Forelimb muscle (tissue), 1 donor: ENCODE measurements at places on chromosomes 16 and 17. TPM values are rescaled to one million over a fixed set of nuclear protein-coding genes. Genes with fewer than 3 reads are reported as not detected.

DNA sequence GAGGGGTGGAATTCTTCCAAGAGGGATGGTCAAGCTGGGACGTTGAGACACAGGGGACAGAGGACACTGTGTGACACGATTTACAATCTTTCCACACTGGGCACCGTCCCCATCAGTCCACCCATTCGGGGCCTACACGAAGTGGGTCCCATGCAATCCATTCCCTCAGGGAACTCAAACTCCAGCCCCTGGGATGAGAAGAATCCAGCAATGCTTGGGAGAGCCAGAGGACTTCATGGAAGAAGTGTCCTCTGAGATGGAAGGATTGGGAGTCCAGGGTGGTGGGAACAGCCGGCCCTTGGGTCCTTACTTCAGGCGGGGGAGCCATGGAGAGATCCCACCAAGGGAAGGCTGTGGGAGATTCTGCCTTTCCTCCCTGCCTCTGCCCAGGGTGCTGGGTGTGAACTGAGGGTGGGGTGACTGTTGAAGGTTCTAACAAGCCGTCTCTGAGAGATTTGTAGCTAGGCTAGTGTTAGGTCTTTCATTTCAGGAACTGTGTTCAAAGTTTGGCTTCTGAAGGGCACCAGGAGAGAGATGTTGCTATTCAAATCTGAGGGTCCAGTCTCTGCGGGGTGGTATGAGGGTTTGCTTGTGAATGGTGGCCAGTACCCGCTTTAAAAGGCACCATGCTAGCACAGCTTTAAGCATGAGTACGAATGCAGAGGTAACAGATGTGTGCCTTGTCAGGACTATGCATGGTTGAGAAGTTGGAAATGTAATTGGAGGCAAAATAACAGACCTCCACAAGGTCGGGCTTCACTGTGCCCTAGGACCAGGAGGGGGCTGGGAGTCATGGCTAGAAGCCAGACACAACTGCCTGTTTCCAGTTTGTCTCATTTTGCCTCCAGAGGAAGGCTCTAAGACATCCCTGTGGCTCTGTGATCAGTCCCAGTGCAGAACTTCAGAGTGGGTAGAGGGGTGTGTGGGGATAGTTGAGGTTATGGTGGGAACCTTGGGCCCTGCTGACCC is 1.9 kb downstream of the ATP1B2 start:
- DNase-seq, result no peak

DNA sequence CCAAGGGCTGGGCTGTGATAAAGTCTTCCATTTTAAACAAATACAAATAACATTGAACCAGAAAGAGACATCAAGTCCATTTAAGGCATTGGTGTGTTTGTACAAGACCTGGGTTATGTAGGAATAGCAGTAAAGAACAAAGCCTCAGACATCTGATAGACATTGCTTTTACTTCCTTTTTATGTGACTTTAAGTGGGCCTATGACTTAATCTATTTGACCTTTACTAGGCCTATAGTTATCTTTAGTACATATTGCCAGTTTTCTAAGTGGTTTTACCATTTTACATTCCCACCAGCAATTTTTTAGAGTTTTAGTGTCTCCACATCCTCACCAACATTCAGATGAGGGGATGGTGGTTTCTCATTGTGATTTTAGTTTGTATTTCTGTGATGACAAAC is 298.8 kb downstream of the ZFHX3 start:
- DNase-seq, result no peak

The DRC3 gene
- polyA plus RNA-seq, result 6.6 TPM

DNA sequence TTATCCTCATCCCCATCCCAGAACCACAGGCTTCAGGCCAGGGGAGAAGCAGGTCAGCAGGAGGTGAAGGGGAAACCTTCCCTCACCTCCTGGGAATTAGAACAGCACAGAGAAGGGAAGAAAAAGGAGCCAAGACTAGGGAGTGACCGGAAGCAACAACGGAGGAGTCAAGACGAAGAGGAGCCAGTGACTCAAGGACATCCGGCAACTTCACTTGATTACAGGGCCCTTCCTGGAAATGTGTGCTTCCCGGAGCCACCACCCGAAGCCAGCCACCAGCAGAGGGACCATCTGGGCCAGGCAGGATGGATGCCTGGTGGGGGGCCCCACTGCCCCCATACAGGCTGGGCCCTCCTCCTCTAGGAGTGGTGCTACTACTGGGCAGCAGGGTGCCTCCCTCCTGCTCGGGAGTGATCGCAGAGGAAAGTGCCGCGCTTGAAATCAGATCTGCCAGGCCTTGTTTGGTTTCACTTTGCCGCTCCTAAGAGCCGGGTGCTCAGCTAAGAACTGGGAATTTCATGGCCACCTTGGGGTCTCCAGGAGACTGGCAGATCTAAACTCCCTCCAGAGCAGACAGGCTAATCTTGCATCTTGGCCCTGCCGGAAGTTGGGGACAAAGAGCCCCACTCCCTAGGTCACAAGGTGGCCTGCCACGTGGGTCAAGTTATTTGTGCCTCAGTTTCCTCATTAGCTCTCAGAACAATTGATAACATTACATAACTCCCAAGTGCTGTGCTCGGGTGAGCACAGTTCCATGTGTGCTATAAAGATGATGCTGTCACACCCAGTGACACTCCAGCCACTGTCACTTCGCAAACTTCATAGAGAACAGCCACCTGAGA is 6.6 kb downstream of the CDC42EP4 start:
- no peak for DNase-seq

The KRT20 gene
- not detected for polyA plus RNA-seq

GRCh38 chr16:79370736-79371135 is 229.8 kb downstream of the MAF start:
- no peak for DNase-seq

DNA sequence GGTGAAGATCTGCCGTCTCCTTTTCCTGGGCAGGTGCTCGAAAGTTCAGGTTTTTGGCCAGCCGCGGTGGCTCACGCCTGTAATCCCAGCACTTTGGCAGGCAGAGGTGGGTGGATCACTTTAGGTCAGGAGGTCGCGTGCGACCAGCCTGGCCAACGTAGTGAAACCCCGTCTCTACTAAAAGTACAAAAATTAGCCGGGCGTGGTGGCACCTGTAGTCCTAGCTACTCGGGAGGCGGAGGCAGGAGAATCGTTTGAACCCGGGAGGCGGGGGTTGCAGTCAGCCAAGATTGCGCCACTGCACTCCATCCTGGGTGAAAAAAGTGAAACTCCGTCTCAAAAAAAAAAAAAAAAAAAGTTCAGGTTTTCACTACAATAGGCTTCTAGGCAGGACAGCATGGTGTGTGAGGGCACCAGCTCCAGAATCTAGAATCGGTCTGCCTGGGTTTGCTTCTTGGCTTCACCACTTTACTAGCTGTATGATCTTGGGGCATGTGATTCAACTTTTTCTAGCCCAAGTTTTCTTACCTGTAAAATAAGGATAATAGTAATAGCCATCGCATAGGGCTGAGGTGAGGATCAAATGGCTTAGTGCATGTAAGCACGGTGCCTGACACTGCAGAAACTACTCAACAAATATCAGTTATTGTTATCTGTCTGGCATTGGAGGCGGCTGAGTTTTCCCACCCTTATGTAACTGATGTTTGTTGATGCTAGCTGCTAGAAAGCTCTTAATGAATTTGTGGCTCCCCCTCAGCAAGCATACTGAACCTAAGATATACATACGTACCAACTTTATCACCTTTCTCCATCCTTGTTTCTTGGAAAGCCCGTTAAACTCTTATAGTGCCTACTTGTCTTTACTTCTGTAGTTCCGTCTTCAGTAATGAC is 1.3 kb downstream of the PSMD12 start:
- no peak for DNase-seq

The NETO2 gene
- 13.8 TPM for polyA plus RNA-seq

GRCh38 chr16:83676086-83676485 is 131.7 kb upstream of the HSBP1 start:
- DNase-seq, result no peak

DNA sequence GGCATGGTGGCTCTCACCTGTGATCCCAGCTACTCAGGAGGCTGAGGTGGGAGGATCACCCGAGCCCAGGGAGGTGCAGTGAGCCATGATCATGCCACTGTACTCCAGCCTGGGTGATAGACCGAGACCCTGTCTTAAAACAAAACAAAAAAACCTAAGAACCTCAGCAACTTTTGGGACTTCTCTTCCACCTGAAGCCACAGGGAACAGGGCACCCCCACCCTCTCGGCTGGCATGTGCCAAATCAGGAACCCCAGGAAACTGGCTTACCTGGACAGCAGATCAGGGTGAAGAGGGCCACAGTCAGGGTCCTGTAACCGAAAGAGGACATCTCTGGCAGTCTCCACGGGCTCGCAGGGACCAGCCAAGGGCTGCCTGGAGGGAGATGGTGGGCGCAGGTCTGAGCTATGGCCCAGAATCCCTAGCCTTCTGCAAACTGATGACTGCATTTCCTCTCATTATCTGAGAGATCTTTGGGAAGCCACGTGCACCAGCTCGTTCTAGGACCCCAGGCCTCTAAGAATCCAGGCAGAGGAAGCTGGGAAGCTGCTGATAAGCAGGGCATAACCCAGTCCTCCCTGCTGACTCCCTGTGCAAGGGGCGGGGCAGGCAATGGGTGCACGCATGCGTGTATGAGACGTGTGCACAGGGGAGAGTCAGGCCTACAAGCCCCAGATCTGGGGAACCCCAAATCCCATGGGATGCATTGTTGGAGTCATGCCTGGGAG is 8.4 kb downstream of the PRR29 start:
- no peak for DNase-seq

DNA sequence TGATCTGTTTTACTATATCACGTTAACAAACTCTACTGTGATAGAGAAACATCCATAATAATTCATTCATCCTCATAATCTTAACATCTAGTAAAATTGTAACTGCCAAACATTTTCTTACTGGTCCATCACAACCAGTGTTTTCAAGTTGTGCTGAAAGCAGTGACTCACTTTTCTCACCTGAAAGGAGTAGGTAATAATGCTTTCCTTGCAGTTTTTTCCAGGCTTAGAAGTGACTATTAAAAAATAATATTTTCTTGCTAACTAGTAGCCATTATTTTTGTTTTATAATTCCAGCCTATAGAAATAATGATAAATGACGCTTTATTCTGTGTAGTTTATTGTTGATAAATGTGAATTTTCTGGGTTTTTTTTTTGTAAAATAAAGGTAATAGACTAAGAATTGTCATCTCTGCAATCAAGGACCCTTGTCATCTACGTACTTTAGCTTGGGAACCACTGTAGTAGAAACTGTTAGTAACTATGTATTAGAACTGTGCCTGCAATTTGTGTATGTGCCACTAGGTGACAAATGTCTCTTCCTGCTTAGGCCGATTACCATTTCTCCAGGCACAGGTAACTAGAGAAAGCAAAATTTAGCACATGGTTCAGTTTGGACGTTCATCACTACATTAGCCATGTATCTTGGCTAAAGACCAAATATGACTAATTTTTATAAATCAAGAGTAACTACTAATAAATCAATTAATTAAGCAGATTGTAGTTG is 409.4 kb upstream of the ERCC4 start:
- DNase-seq, result no peak

- no peak for DNase-seq
These were observed 501.3 kb downstream of the CDH13 start for GRCh38 chr16:83128041-83128440.

DNA sequence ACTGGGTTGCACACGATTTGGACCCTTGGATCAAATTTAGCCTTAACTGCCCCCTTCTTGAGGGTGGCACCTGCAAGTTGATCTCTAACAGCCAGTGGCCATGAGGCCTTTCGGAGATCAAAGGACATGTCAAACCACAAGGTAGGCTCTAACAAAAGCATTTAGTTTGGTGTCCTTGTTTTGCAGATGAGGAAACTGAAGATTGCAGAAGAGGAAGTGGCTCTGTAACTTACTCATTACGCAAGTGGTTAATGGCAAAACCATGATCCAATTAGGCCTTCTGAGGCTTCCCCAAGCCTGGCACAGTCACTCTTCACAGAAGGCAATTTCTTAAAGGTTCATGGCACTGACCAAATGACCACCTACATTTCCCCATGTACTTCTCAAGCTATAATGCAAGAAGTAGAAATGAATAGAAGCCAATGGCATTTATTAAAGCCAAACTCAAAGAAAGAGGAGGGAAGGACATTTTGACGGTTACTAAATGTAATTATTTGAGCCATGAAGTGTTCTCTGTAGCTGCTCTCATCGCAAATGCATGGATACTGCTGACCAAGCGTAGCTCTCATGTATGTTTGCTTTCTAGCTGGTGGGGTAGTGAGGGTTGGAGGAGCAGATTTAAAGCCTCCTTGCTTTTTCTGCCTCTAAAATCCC is 32.8 kb upstream of the ABCC12 start:
- no peak for DNase-seq

- DNase-seq, result no peak
These were observed 42.5 kb upstream of the ATP2A3 start for GRCh38 chr17:4006745-4007211.

GRCh38 chr16:84040823-84041820 is 1.5 kb downstream of the SLC38A8 start:
- no peak for DNase-seq

- no peak for DNase-seq
These were observed 213.9 kb downstream of the TMEM114 start for GRCh38 chr16:8376430-8376829.

GRCh38 chr17:77373299-77374169 is 232.8 kb downstream of the SEC14L1 start:
- no peak for DNase-seq

- no peak for DNase-seq
These were observed 189.1 kb downstream of the SALL1 start for GRCh38 chr16:50961952-50962351.

GRCh38 chr16:11740567-11740966 is 2.1 kb downstream of the TXNDC11 start:
- no peak for DNase-seq

- DNase-seq, result no peak
These were observed 49.6 kb downstream of the MGAT5B start for GRCh38 chr17:76917829-76918228.

The PRM3 gene
- polyA plus RNA-seq, result not detected

The KRT222 gene
- polyA plus RNA-seq, result 0.13 TPM

DNA sequence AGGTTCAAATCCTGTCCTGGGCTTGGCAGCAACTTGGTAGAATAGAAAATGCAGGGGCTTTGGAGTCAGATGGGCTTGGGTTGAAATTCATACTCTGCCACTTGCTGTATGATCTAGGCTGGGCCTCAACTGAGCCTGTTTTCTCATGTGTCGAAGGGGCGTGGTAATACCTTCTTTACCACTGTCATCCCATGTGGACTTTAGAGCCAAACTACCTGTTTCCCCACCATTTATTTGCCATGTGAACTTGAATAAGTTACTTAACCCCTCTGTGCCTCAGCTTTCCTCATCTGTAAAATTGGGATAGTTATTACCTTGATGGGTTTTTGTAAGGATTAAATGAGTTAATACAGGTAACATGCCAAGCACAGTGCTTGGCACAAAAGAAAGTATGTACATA is 106.0 kb downstream of the COPRS start:
- no peak for DNase-seq

The SLX1B gene
- polyA plus RNA-seq, result 3.2 TPM

- no peak for DNase-seq
These were observed 18.3 kb upstream of the CLEC18A start for GRCh38 chr16:69932691-69933392.

The TRPV3 gene
- polyA plus RNA-seq, result 1.2 TPM

The NOTUM gene
- polyA plus RNA-seq, result 4.9 TPM

- no peak for DNase-seq
These were observed 32.6 kb upstream of the XYLT1 start for GRCh38 chr16:17503331-17503730.

The PMP22 gene
- polyA plus RNA-seq, result 228 TPM

The GRB7 gene
- 0.51 TPM for polyA plus RNA-seq
